RPMI7951 (cell line): ENCODE measurements at places on chromosomes 2 and 18.

DNA sequence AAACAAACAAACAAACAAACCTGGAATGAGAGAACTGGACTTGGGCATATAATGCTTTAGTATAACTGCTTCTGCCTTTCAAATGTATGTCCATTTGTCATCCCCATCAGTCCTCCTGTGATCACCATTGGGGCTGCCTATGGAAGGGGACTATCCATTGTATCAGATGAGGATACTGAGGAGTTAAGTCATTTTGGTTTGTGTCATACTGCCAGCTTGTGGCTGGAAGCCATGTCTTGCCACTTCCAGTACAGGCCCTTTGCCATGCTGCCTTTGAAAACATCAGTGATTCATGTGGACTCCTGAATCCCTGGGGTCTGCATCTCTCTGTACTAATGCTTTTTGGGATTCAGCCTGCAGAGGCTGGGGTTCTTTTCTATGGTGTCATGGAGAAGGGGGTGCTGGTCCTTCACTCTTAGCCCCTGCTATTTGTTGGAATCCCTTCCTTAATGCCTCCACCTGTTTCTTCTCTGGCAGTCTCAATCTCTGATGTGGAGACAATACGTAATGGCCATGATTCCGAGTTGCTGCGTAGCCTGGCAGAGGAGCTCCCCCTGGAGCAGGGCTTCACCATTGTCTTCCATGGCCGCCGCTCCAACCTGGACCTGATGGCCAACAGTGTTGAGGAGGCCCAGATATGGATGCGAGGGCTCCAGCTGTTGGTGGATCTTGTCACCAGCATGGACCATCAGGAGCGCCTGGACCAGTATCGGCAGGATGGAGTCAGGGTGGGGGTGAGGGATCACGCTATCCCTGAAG is 10.6 kb downstream of the PLCD4 start:
- peak; percentile 55 for DNase-seq

- DNase-seq, result peak; percentile 51
Observed at GRCh38 chr2:181904022-181904632, 12.6 kb downstream of the ITPRID2 start.

DNA sequence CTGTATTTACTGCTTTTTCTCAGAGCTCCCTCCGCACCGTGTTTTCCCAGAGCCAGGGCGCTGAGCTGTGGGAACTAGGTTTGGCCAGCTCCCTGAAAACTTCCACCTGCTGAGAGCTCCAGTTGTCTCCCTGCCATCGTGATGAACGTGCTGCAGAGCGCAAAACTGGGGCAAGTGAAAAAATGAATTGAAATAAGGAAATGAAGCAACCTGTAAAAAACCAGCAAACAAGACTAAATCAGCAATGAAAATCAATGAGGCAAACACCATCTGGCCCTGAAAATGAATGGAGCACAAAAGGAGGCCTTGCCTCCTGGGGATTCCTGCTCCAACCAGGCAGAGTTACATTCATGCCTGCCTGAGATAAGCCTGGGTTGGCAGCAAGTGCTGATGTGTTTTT is 129.9 kb downstream of the MARCHF4 start:
- no peak for DNase-seq

GRCh38 chr2:227430639-227431038 is 41.3 kb upstream of the AGFG1 start:
- no peak for DNase-seq

GRCh38 chr2:9649261-9649660 is 18.5 kb upstream of the YWHAQ start:
- DNase-seq, result no peak

DNA sequence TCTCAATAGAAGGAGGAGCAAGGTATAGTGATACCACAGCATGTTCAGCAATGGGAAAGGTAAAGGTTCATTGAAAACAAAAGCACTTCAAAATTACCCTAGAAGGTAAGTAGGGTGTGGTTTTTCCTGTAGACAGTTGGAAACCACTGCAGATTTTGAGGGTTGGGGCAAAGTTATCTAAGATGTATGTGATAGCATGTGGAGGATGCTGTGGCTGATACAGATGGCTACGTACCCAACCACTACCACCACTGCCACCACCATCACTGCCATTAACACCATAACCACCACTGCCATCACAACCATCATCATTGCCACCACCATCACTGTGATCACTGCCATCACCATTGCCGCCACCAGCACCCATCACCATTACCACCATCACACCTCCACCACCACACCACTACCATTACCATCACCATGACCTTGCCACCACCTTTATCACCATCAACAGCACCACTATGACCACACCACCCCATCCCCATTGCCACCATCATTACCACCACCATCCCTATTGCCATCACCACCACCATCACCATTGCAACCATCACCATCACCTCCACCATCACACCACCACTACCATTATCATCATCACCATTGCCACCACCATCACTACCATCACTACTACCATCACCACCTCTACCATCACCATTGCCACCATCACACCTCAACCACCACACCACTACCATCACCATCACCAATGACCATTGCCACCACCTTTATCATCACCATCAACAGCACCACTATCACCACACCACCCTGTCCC is 3.7 kb downstream of the TMSB10 start:
- DNase-seq, result no peak

DNA sequence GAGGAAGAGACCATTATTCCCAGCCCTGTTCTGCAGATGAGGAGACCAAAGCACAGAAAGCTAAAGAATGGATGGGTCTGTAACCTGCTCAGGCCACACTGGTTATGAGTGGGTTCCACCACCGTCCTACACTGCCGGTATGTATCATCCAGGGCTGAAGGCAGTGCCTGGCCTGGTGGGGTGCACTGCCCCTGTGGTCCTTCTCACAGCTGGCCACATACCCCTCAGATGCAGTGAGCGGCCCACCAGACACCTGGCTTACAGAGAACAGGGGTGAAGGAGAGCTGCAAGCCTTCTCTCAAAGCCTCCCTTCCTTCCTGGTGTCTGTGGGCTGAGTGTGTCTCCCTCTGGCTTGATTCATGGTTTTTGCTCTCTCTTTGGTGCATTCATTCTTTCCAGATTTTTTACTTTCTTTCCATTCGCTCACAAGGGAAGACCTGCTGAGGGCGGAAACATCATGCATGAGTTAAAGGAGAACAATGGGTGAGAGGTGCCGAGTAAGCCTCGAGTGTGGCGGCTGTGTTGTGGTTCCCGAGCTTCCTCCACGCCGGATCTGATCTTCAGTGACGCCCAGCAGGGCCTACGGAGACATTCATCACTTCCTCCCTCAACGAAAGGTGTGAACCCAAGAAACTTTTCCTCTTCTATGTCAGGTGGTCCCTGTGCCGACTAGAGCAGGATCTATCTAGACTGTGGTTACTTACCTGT is 62.1 kb upstream of the REL start:
- DNase-seq, result no peak

DNA sequence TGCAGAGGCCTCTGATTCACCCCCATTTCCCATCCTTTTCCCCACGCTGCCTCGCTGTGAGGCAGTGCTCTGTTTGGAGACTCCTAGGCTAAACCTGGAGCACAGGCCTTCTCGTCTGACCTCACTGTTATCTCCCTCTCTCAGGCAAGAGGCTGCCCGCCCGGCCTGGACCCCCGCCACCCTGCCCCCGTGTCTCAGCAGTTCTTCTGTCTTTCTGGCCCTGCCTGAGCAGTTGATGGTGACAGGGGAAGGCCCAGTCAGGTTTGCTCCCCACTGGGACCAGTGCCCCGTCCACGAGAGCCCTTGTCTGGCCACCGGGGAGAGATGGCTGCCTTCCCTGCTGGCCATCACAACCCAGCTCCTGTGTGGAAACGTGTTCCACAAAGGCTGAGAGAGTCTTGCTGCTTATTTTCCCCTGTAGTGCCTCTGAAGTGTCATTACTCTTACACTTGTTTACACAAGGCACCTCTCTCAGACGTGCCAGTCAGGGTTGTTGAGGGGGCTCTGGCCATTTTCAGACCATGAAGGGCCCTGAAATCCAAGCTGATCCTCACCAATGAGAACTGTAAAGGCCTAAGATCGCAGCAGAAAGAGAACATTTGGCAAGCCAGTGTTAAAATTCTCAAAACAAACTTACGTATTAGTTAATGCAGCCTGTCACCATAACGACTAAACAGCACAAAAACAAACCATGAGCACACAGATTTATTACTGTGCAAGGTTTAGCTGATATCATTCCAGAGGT is 210.9 kb downstream of the NDUFA10 start:
- DNase-seq, result no peak

DNA sequence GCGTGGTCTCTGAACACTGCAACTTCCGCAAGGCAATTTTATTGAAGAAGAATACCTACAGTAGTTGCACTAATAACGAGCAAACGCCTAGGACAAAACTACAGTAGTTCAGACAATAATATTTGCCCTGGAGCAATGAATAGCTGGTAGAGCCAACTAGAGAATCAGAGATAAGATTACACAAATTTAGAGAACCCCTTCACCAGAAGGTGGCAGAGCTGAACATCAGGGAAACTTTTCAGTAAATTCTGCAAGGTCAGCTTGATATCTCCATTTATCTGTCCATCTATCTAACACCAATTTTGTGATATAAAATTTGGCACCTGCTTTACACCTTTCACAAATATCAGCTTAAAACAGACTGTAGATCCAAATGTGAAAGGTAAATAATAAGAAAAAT is 43.8 kb downstream of the CDH19 start:
- DNase-seq, result peak; percentile 0

- no peak for DNase-seq
Observed at GRCh38 chr2:217981971-217982370, 20.8 kb downstream of the TNS1 start.

DNA sequence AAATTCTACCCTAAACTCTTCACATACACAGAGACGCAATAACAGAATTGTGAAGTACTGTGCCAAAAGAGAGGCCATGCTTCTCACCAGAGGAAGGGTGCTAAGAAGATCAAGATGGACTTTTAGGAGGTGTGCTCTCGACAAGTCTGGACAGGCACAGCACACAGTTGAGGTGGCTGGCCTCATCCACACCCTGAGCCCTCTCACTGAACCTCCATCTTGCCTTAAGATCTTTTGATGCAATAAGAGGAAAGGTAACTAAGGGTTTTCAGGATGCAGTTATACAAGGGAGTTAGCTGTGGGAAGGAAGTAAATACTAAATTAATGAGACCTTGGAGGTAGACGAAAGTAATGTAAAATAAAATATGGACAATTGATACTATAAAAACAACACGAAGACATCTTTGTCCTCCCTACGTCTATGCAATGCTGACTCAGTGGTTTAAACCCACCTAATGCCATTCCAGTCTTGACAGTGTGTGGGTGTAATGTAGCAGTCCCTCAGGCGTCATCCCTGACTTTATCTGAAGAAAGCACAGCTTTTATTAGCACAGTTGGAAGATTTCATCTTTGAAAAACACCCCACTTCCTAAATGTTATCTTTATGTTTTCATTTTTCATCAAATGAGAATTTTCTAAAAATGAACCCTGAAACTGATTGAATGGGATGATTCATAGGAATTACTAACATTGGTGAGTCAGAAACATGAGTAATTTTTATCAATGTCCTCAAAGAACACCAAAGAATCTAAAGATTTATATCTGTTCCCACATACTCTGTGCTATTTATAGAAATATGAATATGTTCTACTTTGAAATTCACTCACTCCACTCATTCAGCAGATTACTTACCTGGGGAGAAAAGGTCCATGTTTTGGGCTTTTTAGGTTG is 34.0 kb upstream of the MALL start:
- peak; percentile 63 for DNase-seq

DNA sequence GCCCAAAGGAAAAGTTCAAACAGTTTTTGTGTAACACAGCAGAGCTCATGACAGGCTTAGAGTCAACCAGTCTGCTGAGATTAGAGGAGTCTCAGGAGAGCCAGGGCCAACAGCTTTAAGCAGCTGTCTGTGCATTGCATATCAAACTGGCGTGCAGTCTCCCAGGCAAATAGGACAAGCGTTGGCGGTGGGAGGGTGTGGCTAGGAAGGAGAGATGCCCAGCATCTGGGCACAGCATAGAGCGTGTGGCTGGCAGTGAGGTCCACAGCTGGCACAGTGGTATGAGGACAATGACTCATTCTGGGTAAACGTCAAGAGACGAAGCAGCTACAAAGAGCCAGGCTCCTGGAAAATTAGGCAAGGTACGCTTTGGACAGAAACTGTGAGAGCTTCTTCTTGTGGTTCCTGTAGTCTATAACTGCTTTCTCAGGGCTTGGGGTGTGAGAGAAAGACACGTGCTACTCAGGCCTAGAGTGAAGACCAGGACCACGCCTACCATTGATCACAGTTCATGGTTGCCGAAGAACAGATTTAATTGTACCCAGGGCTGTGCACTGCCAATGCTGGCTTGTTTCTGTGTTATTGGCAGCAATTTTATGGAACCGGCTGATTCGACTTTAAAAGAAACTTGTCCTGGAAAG is 14.8 kb downstream of the ZAP70 start:
- peak; percentile 97 for DNase-seq

DNA sequence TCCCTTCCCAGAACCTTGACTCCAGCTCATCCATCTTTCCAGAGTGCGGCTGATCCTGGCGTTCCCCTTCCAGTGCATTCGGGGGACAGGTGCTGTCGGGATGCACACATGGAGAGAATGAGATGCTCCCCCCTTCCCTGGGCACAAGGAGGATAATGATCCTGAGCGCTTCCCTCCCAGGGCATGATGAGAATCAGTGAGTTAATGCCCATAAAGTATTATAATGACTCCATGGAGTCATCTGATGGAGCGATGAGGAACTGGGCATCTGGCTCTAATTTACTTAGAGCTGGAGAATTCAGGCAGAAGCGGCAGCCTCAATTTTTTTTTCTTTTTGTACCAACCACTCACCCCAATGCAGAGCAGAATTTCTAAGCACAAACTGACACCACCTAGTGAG is 79.6 kb upstream of the SKOR2 start:
- DNase-seq, result no peak

- DNase-seq, result peak; percentile 66
Observed at GRCh38 chr2:1586923-1587840, 157.1 kb downstream of the PXDN start.

- DNase-seq, result peak; percentile 42
Observed at GRCh38 chr2:112876971-112877361, 34.0 kb upstream of the IL37 start.

DNA sequence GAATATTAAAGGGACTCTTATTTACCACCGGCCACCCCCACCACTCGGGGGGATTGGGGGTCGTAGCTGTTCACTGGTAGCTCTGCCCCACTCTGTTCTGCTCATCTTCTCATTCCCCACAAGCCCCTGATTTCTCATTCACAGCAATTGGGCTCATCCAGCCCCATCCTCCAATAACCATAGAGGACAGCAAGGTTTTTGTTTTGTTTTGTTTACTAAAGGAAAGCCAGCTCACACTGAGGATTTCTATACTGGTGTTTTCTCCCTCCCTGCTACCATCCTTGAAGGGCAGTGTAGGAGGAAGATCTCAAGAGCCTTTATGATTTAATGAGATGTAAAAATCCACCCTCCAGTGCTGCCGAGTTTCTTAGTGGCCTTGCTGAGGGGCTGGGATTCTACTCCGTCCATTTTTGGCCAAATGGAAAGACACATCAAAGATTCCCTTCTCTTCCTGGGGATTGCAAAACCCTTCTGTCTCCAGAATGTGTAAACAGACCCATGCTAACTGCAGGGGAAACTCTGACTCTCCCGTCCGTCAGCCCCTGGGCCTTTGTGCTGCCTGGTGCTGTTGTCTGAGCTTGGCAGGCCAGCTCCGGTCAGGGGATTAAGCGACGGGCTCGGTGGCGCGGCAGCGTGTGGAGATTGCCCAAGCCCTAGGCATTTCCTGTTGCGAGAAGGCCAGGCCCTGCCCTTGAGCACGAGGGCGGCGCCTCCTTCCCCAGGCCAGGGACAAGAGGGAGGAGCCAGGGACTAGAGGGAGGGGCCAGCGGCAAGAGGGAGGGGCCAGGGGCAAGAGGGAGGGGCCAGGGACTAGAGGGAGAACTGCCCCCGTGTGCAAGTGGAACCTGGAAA is 165.0 kb downstream of the ANTXR1 start:
- peak; percentile 98 for DNase-seq

- peak; percentile 54 for DNase-seq
Observed at GRCh38 chr2:10048501-10049171, 5.3 kb downstream of the KLF11 start.
